ENCODE measurements at places on chromosomes 4 and X.

DNA sequence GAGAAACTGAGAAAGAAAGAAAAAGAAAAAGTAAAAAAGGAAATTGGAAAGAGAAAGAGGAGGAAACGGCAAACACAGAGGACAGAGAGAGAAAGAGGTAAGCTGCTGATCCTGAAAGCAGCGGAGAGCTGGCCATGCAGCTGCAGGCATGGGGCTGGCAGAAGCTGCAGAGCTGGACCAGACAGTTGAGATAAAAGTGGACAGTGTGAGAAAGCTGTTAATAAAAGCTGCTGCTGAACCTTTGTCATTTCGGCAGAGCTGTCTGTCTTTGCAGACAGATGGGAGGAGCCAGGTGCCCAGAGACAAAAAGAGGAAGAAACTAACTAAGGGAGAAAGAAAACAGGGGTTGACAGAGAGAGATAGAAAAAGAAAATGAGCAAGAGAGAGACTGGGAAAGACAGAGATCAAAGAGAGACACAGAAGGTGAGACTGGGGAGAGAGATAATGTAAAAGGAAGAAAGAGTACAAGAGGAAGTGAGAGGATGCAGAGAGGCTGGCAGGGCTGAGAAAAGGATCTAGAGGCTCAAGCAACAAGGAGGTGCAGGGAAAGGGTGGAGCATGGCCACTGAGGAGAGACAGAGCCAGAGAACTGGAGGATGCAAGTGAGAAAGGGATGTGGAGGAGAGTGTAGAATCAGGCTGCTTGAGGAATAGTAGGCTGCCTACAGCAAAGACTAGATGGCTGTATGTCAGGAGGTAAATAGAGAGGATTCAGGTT lies 376.8 kb upstream of the FGF16 start:
- DNase-seq: no peak

GRCh38 chr4:119683518-119683917 lies 54.9 kb upstream of the PDE5A start:
- DNase-seq: no peak

DNA sequence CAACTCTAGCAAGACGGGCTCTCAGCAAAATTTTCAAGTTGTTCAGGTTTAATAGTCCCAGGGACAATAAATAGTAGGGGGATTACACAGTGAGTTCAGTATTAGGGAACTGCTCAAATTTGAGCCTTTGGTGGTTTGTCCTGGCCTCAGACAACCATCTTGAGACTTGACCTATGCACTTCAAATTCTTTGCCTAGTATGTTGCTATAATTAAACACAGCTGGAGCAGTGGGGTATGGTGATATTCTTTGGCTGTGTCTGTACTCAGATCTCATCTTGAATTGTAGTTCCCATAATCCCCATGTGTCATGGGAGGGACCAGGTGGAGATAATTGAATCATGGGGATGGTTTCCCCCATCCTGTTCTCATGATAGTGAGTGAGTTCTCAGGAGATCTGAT lies 43.3 kb upstream of the TEX13A start:
- DNase-seq: no peak

GRCh38 chr4:83197555-83198235 lies 83.2 kb upstream of the PLAC8 start:
- no peak for DNase-seq

DNA sequence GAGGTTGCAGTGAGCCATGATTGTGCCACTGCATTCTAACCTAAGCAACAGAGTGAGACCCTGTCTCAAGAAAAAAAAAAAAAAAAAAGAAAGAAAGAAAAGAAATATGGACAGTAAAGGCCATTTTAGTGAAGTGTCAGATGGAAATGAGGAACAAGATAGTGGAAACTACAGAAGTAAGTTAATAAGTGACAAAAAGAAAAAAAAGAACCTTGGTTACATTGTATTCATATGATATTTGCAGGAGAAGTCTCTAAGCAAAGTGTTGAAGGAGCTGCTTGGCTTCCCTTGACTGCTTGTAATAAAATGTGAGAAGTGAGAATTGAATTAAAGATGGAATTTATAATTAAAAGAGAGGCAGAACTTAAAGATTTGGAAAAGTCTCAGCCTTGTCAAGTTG lies 73.2 kb downstream of the HOPX start:
- DNase-seq: no peak

- no peak for DNase-seq
Measured at GRCh38 chr4:22678940-22679854, 13.5 kb upstream of the GBA3 start.

Measured in glomerular endothelial cell (primary cell).